ENCODE measurements at places on chromosomes 7 and 10.

DNA sequence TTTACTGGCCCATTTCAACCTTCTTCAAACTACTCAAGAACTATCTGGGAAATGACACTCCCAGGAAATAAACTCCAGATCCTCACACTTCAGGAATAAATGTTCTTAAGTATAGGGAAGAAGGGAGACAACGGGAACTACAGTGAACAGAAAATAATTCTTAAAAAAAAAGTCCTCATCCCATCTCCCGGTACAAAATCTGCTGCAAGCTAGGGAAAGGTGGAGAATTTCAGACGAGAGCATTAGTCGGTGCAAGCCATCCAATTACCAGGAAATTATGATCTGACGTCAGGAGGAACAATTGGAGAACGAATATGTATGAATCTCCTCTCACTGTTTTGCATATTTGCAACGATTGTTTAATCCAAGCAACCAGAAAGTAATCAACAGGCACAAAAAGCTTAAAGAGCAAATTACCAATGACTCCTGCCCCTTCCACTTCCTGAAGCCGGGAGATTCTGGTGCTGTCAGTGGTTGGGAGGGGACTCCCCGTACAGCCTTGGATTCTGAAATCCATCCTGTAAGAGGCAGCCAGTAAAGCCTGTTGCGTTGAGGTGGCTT is 15.1 kb upstream of the GATA3 start:
- DNase-seq, result no peak

GRCh38 chr7:17622451-17622850 is 317.8 kb downstream of the SNX13 start:
- DNase-seq, result no peak

GRCh38 chr10:52729271-52730104 is 43.1 kb downstream of the MBL2 start:
- peak; percentile 2 for DNase-seq

GRCh38 chr10:117134306-117135025 is 3.6 kb downstream of the VAX1 start:
- no peak for DNase-seq

DNA sequence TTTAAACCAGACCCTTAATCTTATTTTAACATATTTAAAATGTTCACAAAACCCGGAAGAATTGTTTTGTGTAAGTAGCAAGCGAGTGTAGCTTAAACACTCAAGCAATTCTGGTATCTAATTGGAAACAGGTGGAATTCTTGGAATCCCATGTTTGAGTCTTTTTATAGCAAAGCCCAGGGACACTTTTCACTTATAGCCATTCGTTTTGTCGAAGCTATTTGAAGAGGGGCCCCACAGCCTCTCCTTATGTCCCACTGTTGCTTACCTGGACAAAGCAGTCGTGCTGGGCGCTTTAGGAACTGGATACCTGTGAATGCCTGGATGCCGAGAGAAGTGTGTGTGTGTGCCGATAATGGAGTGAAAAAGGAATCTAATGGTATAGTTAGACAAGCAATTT is 3.3 kb downstream of the CUX1 start:
- DNase-seq, result no peak

GRCh38 chr10:91197127-91197526 is 23.3 kb upstream of the PCGF5 start:
- no peak for DNase-seq

DNA sequence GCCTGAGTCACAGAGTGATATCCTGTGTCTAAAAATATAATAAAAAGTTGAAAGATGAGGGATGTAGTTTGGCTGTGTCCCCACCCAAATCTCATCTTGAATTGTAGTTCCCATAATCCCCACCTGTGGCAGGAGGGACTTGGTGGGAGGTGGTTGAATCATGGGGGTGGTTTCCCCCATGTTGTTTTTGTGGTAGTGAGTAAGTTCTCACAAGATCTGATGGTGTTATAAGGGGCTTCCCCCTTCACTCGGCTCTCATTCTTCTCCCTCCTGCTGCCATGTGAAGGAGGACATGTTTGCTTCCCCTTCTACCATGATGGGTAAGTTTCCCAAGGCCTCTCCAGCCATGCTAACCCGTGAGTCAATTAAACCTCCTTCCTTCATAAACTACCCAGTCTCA is 25.1 kb upstream of the UBE3C start:
- no peak for DNase-seq

DNA sequence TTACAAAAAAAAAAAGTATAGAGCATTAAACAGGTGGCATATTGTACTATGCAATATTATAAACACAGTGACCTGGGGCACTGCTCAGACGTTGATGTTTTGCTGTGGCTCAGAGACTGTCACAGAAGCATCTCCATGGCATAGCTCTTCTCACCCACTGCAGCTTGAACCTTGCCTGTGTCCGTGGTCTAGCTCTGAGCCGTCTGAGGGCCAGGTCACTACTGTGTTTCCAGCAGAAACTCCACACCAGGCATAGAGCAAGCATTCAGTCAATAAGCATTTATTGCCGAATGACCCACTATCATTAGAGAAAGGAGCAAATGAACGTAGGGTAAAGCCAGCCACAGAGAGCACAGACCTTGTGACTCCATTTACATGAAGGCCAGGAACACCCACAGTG is 443.2 kb upstream of the FOXK1 start:
- no peak for DNase-seq

DNA sequence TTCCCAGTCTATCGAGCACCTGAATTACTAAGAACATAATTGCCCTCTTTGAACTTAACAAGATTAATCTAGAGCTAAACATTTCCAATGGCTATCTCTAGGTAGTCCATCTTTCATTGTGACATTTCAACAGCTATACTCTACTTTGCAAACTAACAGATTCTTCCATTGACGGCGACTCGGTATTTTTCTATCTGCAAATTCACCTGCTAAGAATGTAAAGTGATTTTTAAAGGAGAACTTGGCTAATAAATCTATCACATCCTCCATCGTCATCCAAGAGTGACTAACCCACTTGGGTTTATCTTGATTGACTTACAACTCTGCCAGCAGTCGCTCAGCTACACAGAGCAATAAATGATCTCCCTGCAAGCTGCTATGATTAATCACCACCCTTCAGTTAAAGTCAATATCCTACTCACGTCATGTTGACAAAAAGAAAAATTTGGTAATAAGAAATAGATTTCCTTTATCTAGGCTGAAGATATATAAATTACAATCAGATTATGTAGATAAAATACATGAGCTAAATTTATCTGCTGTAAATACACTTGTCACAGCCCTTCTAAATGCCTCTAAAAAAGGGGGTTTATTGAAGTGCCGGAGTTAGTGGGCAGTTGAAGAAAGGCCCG is 99.5 kb downstream of the SFMBT2 start:
- DNase-seq, result no peak

DNA sequence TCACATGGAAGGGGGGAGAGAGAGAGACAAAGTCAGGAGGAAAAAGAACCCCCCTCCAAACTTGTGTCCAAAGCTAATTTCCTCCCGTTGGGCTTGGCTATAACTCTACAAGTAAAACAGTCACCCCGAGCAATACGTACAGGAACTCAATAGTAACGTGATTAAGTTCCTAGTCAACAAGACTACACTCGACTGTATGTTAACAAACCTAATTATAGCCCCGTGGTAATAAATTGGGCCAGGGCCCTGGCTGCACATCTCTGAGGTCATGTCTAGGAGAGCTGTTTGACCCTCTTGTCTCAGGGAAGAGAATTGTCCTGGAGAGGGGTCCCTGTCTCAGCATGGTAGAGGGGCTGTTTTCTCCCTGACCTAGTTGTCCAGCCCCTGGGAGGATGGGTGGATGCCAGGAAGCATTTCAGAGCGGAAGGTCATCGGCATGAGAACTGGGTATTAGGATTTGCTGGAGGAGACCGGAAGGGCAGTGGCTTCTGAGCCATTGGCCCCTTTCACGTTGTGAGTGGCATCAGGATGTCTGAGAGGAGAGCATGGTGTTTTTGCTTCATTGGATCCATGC is 60.2 kb upstream of the COMTD1 start:
- DNase-seq, result no peak

DNA sequence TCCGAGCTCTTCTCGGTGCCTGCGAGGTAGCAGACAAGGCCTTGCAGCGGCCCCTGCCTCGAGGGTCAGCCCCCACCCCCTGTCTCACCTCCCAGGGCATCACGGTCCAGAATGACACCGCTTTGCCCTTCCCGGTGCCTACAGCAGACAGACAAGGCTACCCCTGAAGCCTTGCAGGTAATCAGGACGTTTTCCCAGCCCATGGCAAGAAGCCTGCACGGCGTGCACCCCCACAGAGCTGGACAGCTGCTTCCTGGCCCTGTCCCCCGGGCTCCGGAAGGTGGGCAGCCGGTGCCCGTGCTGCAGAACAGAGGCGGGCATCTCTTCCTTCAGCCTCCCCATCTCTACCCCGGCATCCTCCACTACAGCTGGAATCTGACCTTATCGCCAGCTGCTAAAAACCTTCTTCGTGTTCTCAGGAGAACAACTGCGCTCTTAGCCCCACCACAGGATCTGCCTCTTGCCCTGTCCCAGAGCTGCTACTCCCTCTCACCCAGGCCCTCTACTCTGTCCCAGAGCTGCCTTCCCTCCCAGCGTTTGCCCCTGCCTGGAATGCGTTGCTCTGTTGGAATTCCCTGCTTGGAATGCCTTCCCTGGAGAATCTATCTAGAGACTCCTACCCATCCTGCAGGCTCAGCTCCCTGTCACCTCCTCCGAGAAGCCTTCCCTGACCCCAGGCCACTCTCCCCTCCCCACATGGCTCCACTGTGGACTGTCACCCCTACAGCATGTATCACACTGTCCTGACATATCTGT is 4.7 kb downstream of the MYL10 start:
- DNase-seq, result no peak

GRCh38 chr7:20141666-20142065 is 75.5 kb downstream of the MACC1 start:
- DNase-seq, result no peak

- DNase-seq, result no peak
Measured at GRCh38 chr10:30553018-30553625, 76.4 kb downstream of the LYZL2 start.

GRCh38 chr7:155338632-155339320 is 41.1 kb downstream of the INSIG1 start:
- no peak for DNase-seq

DNA sequence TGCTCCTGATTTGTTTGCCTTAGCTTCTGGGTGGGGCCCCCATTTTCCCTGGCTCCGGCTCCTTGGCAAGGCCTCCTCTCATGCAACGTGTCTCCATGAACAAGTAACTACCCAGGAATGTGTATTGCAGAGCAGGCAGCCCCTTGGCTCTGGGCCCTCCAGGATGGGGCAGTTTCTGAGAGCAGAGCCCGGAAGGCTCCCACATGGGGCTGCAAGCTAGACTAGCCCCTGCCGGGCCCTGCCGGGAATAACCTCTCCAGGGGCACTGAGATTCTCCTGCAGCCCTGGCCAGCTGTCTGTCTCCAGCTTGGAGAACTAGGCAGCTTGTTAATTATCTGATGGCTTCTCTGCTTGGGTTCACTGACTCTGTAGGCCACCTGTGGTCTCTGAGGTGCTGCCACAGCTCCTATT is 184.0 kb upstream of the INHBA start:
- DNase-seq, result peak; percentile 79

- peak; percentile 64 for DNase-seq
Measured at GRCh38 chr7:74199551-74200355, 10.1 kb upstream of the LAT2 start.

- no peak for DNase-seq
Measured at GRCh38 chr10:44697116-44697515, 214.0 kb upstream of the TMEM72 start.

GRCh38 chr7:91265693-91266066 is 1.4 kb downstream of the FZD1 start:
- no peak for DNase-seq

- DNase-seq, result no peak
Measured at GRCh38 chr7:603152-603951, 83.7 kb upstream of the PDGFA start.

DNA sequence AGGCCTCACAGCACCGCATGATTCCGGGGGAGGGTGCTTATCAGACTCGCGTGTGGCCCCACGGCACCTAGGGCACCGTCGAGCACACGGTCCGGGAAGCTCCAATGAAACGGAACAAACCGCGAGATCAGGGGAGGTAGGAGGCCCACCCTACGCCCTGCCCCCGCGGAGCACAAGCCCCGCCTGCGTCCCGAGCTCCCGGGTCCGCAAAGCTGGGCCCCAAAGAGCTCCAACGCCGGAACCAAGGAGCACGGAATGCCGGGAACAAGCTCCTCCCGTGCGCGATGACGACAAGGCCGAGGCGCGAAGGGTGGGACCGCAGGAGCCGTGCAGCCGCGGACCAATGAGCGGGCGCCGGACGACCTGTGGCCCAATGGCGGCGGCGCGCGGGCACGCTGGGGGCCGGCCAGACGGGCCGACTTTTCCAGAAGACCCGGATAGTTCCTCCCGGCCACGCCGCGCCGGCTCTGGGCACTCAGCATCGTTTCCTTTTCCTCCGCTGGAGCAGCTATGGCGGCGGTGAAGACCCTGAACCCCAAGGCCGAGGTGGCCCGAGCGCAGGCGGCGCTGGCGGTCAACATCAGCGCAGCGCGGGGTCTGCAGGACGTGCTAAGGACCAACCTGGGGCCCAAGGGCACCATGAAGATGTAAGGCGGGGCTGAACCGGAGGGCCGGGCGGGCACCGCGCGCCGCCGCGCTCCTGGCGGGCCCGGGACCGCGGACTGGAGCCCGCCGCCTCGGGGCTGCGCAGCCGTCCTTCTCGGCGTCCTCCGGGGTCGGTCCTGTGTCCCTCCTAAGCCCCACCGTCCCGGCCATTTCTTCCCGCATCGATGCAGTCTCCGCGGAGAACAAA is at the start of the genes CCT6A and PSPH:
Gene CCT6A, plus strand, starts transcription at position 427 of the 853 bp plus-strand sequence. Its CDS starts 84 bp downstream, at position 511.
Gene PSPH, minus strand, starts transcription at position 106 of the 853 bp plus-strand sequence. CDS start 30,232 bp downstream, outside the sequence.
- peak; percentile 96 for DNase-seq

DNA sequence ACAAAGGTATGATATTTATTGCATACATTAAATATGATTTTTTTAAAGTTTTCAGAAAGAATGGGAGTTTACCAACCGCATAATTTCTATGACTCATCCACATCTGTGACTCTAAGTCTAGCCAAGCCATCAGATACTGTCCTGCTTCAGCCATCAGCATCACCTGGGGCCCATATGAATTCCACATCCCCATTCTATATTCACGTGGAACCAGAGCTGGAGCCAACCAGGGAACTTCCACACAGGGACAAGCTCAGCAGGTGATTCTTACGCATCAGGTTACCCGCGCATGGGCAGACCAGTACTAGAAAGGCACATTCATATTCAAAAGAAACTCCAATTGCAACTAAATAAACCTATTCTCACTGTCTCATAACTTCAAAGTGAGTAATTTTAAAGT is 817.7 kb upstream of the IGFBP3 start:
- no peak for DNase-seq
